AG08396 (cell line): ENCODE measurements at places on chromosomes 13 and 19.

GRCh38 chr19:18603958-18604819 lies 2.4 kb downstream of the CRLF1 start:
- DNase-seq, result peak; percentile 6

DNA sequence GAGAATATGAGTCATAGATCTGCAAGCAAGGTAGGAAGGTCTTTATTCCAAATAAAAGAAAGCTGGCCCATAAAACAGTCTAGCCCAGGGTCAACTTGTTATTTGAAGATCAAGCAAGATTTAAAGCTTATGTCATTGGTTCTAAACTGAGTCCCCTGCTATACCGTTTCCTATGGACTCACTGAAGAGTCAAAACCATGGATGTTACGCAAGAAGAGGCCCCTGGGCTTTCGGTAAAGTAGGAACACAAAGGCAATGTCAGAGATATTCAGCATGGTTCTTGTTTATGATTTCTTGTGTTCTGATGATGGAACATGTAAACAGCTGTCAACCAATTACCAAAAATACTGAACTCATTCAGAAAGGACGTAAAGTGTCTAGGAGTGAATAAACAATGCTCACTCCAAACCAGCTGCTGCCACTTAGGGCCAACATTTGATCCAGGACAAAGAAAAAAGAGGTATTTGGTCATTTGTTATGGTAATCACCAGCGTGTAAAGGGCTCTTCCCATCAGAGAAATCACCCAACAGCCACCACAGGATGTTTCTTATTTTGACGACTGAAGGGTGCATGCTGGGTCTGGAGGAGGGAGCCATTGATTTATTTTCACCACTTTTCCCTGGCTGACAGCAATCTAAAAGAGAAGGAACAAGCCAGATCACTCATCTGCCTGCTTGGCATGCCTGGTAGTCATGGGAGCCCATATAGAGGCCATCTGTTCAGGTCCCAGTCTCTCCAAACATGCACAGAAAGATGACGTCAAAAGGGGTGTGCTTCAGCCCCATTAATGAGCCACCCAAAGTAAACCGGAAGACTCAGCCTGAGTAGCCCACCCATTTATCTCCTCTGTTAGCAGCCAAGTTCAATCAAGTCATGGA lies 68.3 kb downstream of the FGF14 start:
- DNase-seq, result no peak

GRCh38 chr13:113401452-113402415 lies 37.8 kb upstream of the GRTP1 start:
- DNase-seq, result no peak

GRCh38 chr19:29431332-29431731 lies 94.5 kb upstream of the VSTM2B start:
- no peak for DNase-seq
